NCI-H524 (cell line): ENCODE measurements at places on chromosomes 16 and 17.

- DNase-seq: peak; percentile 68
Observed at GRCh38 chr17:49180303-49180702, 30.1 kb downstream of the GNGT2 start.

DNA sequence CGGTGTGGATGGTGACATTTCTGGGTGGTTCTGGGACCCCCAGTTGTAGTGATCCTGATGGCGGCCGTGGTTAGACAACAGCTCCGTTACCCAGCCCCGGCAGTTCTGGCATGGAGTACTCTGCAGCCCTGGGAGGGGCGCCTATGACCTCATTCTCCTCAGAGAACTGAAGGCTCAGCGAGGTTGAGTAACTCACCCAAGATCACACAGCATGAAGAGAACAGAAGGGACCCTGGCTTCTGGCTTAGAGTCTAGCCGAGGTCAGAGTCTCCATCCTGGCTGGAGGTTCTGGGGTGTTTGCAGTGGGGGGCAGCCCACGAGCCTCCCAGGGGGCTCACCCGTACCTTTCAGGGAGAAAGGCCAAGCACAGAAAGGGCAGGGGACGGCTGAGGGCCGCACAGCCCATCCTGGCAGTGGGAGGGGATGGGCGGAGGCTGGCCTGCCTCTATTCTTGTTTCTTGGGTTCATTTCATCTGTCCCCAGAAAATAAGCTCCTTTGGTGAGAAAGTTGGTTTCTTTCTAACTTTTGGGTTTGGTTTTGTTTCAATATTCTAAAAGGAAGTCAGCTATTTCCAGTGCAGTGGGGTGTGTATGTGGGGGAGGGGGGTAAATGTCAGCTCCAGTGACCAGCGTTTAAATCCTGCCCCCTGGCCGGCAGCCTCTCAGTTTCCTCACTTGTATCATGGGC, 13.2 kb downstream of the ZFPM1 start:
- DNase-seq: no peak

GRCh38 chr16:86100205-86101136, 201.5 kb downstream of the IRF8 start:
- no peak for DNase-seq

DNA sequence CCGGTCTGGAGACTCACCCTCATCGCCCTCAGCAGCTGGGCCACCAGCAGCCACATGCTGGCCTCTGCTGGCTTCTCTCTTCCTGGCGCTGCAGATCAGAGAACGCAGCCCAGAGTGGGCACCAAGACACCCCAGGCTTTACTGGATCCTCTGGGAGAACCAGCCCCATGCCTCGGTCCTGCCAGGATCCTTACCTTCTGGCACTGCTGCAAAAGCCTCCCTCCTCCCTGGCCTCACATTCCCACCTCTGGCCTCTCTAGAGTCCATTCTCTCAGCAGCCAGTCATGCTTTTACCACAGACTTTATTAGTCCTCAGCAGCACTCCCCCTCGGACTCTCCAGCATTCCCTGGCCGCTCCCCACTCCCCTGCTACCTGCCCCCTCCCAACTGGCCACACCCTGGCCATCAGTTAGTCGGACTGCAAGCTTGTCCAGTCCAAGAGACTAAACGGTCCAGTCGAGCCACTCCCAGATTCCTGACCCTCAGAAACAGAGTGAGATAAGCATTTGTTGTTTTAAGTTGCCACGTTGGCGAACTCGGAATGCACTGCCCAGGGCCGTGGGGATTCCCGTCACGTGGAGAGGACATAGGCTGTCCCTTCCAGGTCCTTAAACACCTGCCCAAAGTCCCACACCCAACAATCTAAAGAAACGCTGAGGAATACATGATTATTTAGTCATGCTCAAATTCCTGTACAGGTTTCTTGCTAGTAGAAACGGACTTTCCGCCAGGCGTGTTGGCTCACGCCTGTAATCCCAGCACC, 5.9 kb upstream of the SPG7 start:
- DNase-seq: no peak

DNA sequence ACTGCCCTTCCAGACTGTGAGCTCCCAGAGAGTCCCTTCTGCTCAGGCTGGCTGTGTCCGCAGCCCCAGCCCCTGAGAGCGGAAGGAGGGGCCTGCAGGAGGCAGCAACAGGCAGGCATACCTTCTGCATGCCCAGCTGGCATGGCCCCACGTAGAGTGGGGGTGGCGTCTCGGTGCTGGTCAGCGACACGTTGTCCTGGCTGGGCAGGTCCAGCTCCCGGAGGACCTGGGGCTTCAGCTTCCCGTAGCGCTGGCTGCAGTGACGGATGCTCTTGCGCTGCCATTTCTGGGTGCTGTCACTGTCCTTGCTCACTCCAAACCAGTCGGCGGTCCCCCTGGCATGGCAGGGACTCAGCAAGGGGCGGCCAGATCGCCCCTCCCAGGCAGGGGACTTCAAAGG, 9.0 kb downstream of the RHBDF1 start:
- DNase-seq: no peak

DNA sequence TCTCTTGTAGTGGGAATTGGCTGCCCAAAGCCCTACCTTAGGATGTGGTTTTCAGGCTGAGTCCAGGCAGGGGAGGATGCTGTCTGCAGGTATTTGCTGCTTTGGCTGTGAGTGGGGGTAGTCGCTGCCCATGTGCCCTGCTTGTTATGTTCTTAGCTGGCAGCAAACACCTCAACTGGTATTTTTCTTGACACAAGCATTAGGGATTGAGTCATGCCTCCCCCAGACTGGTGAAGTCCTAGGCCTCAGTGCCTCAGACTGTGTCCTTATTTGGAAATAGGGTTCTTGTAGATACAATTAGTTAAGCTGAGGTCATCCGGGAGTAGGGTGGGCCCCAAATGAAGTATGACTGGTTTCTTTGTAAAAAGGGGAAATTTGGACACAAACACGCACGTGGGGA, 808.3 kb upstream of the EEF2KMT start:
- DNase-seq: no peak

DNA sequence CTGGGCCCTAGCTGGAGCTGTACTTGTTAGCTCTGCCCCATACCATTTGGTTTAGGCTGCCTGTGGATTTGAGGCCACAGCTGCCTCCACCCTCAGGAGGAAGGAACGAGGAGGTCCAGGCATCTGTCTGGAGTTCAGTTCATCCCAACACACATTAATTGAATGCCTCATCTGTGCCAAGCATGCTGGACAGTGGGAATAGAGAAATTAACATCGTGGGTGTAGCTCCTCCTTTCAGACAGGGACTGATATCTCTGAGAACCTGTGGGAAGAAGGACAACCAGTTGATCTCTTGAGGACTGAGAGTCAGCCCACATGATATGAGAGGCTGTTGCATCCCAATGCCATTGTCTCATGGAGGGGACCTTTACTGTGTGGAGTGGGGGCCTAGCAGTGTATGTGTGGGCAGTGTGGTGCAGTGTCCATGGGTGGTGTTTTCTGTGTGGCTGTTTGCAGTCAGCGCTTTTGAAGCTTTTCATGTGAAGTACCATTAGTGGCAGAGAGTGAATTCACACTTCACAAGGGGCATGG, 29.4 kb upstream of the DDX52 start:
- no peak for DNase-seq

GRCh38 chr16:14449334-14449733, 180.7 kb downstream of the PARN start:
- no peak for DNase-seq

DNA sequence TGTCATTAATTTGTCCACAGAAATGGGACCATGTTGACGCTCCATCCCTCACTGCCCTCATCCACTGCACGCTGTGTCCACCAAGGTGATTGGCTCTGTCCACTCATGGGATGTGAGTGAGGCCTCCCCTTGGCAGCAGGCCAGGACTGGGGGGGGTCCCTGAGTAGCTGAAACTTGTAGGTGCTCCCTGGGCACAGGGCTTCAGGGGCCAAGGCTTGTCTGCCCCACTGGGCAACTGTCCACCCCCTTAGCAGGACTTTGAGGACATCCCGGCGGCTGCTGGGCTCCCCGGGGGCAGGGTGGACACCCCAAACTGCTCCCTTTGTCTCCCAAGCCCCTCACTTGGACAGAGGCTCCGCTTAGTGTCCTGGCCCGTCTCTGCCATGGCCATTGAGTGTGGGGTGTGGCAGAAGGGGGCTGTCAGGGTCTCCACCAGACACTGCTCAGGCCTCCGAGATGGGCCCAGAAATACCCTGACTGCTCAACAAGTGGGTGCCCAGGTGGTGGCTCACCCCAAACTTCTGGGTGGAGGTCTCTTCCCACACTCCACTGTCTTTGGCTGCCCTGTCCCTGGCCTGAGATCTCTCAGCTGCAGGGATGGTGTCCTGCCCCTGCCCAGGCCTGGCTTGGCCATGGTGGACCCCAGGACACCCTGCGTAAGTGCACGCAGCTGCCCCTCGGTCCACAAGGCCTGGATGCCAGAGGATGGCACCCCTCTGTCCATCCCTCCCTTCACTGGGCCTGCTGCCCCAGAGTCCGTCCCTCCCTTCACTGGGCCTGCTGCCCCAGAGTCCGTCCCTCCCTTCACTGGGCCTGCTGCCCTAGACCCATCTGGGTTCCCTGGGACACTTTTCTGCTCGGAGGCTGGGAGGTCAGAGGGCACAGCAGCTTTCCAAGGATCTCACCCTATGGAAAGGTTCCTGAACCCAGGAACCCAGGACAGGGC, 2.9 kb upstream of the RAB40C start:
- DNase-seq: no peak

GRCh38 chr16:67207249-67208091, 8.5 kb downstream of the ELMO3 start:
- no peak for DNase-seq

GRCh38 chr17:17824783-17825614, 11.8 kb downstream of the SREBF1 start:
- no peak for DNase-seq

GRCh38 chr17:42405963-42406495, 17.0 kb downstream of the CAVIN1 start:
- DNase-seq: peak; percentile 83

GRCh38 chr16:11047939-11048800, 103.8 kb downstream of the CLEC16A start:
- DNase-seq: peak; percentile 63

- no peak for DNase-seq
Observed at GRCh38 chr16:52553322-52553721, 6.4 kb upstream of the TOX3 start.

GRCh38 chr17:39939106-39939505, 11.6 kb downstream of the LRRC3C start:
- no peak for DNase-seq

DNA sequence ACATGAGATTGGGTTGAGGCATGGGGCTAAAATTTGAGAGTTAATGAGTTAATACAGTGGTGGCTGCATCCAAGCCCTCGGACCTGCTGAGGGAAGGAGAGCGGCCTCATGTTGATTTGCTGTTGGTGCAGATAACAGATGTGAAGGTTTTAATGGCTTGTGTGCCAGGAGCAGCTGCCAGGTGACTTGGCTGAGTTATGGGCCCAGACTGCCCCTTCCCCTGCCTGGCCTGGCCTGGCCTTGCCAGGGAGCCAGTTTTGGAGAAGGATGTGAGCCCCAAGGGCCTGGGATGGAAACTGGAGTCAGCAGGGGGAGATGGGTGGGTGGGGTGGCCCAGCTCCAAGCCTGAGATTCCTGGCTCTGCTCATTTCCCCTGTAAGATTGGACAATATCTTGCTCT, 230.1 kb downstream of the CBLN1 start:
- no peak for DNase-seq

GRCh38 chr17:42674755-42675347, 1.9 kb downstream of the PLEKHH3 start:
- DNase-seq: no peak

- no peak for DNase-seq
Observed at GRCh38 chr17:69147460-69147859, 5.8 kb upstream of the ABCA6 start.

DNA sequence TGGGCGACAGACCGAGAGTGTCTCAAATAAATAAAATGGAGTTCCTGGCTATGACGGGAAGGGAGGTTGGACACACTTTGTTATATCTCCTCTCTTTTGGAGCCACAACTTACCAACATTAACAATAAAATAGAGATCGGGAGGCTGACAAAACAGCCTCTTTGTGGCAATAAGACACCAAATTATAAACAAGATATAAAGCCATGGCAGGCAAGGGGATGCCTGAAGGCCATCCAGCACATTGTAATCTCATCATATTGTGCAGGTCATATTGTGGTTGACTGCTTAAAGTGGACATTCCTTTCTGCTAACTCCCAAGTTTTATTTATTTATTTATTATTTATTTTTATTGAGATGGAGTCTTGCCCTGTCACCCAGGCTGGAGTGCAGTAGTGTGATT, 59.9 kb upstream of the MGAT5B start:
- no peak for DNase-seq

DNA sequence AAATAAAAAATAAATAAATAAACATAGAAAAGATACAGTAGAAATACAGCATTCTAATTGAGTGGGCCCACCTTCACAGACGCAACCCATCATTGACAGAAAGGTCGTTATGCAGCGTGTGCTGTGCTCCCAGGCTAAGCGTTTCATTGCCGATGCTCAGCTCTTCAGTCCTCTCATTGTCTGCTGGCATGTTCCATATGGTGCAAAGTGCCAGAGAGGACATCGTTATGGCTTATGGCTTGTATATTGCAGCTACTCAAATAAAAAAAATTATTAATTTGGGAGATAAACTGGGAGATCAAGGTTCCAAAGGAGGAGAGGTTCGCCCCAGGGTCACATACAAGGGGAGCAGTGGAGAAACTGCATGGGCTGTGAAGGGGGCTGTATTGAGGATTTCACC, 11.3 kb upstream of the UBALD2 start:
- no peak for DNase-seq

DNA sequence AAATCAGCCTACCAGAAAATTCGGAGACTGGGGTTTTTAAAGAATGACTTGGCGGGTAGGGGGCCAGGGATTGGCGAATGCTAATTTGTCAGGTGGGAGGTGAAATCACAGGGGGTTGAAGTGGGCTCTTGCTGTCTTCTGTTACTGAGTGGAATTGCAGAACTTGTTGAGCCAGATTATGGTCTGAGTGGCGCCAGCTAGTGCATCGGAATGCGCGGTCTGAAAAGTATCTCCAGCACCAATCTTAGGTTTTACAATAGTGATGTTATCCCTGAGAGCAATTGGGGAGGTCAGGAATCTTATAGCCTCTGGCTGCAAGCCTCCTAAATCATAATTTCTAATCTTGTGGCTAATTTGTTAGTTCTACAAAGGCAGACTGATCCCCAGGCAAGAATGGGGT, 762 bp upstream of the RBL2 start:
- DNase-seq: no peak
